Prostate gland (tissue), 2 donors: ENCODE measurements at places on chromosomes 11 and 22. TPM values are rescaled to one million over a fixed set of nuclear protein-coding genes. Genes with fewer than 3 reads are reported as not detected.
A peak's percentile ranks its signal among the peaks of the same experiment; 100 is the strongest.

DNA sequence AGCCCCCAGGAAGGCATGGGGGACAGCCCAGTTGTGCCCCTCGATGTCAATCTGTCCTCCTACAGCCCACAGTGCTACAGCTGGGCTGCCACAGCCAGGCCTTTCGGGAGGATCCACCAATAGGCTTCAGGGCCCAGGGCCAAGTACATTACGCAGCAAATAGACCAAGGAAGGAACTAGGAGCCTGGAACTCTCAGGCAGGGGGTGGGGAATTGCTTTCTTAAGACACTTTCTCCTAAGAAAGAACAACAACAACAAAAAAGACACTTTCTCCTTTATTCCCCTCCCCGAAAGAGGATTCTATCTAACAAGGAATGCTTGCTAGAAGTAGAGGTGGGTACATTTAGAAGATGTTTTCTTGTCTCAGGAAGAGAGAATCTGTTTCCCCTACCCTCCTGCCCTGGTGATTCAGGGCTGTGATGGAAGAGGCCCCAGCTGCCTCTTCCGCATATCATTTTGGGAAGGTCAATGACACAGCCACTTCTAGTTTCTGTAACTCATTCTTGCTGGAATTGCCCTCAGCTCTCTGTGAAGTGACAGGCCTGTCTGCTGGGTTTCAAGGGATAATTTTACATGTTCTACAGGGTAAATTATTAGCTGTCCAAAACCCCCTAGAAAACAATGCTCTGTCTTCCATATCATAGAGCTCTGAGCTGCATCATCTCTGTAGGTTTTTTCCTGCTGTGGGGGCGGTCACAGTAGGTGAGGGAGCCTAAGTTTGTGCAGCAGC lies 6.0 kb upstream of the MALAT1 start:
- no peak for DNase-seq

- DNase-seq = no peak
Measured at GRCh38 chr11:74543991-74544390, 48.4 kb upstream of the POLD3 start.

DNA sequence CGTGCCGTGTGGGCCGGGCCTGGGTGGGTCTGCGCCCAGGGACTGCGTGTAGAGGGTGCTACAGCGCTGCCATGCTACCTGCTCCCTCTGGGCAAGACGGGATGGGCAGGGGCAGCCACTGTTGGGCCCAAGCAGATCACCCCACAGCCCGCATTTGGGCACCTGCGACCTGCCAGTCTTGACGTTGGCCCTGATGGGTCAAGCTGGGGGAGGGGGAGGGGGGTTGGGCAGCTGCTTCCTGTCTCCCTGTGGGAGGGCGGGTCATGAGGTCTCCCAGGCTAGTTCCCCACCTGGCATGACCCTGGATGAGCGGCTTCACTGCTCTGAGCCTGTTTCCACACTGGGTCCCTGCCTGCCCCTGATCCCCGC lies 2.8 kb upstream of the RPS19BP1 start:
- no peak for DNase-seq

- DNase-seq = no peak
Measured at GRCh38 chr11:94310191-94310875, 6.0 kb downstream of the IZUMO1R start.

- no peak for DNase-seq
Measured at GRCh38 chr22:27669798-27670599, 131.6 kb downstream of the MN1 start.

DNA sequence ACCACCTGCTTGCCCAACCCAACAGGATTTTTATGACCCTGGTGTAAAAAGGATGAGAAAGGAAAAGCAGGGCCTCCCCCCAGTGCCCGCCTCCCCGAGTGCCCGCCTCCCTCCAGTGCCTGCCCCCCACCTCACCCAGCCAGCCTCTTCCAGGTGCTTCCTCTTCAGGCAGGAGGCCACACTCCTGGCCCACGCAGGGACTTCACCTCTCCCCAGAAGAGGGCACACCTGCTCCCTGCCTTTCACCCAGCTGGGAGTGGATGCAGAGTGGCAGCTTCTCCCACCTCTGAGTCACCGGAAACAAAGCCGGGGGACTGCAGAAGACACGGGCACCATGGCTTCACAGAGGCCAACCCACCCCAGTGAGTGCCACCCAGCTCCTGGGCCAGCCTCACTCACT lies 16.1 kb downstream of the CPT1A start:
- DNase-seq = no peak

DNA sequence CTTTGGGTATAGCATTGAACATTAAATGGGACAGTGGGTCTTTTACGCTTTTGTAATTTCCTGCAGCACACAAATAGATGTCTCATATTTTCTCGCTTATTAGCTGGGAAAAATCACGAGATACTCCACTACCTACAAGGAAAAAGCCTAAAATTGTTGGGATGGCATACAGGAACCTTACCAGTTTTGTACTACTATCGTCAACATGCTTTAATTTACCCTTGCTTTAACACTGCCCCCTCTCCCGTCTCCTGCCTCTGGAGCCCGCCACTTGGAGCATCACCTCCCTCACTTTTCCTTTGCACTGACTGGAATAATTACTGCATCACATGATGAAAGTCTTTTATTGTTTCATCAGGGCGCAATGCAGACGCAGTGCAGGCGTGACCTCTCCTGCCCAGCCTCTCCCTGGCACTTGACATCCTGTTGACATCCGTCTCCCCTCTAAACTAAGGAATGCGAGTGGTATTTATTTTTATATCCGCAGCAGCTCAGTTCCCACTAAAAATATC lies 1.0 kb upstream of the FNBP4 start:
- DNase-seq = peak; percentile 51

Gene MPPED2
- total RNA-seq = 28.4 TPM

Gene BDNF
- total RNA-seq = 2.5 TPM

Gene MMP12
- not detected for total RNA-seq

Gene ANO5
- total RNA-seq = 6.0 TPM
